ENCODE measurements at places on chromosomes 2 and 18.
A peak's percentile ranks its signal among the peaks of the same experiment; 100 is the strongest.

DNA sequence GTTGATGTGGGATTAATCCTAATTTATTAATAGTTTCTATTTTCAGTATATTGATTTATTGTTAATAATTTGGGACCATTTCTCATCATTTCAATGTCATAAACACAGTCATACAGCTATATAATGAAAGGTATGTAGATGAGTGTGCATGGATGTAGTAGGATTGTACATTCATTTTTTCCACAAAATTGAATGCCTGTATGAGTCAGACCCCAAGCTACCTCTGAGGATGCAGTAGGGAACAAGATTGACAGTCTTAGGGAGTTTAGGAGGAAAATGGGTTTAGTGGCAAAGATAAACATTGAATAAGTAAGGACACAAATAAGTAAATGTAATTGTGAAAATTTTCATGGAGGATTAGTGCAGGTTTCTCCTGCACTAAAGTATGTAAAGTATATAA lies 14.1 kb upstream of the TMEFF2 start:
- ATAC-seq, result no peak

- no peak for ATAC-seq
Observed at GRCh38 chr2:128841803-128842202, 523.1 kb upstream of the HS6ST1 start.

- ATAC-seq, result no peak
Observed at GRCh38 chr2:88179228-88179679, 9.1 kb downstream of the THNSL2 start.

DNA sequence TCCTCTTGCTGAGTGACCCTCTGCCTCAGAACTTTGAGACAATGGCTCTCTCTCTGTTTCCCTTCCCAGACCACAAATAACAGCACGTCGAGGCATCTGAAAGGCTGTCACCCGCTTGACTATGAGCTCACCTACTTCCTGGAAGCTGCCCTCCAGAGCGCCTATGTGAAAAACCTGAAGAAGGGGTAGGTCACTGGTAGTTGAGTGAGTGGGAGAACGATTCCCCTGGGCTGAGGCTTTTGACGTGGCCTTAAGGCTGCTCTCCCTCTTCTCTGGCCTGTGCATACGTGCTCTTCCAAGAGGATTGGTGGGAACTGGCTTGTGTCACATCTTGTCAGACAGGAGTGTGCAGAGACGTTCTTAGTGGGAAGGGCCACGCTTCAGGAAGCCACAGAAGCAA lies 63.1 kb upstream of the MCFD2 start:
- ATAC-seq, result no peak

GRCh38 chr2:223414646-223415045 lies 187.5 kb downstream of the SCG2 start:
- peak; percentile 91 for ATAC-seq

DNA sequence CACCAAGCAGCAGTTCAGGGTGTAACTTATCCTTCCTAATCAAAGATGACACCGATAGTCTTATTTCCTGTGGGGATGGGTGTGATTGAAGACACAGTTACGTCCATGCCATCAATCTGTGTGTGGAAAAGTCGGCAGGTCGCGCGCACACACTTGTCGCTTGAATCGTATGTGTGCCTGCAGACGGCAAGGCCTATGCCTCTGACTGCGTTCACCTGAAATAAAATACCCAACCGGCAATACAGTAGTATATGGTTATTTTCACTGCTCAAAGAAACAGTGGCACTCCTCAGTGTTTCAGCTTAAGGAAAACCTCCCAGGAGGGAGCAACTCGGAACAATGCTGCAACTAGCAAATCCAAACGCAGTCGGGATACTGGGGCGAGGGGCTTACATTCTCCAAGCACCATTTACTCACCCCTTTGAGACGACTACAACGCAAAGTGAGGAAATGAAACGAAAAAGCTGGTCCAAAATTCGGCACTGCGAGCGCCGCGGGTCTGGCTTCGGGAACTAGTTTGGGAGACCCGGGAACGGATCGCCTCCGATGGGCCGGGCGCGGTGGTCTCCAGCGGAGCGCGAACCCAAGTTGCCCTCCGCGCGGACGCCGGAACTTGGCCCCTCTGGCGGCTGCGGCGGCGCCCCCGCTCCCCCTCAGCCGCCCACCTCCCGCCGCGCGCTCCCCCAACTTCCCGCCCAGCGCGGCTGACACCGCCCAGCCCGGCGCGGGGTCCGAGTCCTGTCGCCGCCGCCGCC lies 675 bp downstream of the PRKD3 start:
- ATAC-seq, result peak; percentile 12

DNA sequence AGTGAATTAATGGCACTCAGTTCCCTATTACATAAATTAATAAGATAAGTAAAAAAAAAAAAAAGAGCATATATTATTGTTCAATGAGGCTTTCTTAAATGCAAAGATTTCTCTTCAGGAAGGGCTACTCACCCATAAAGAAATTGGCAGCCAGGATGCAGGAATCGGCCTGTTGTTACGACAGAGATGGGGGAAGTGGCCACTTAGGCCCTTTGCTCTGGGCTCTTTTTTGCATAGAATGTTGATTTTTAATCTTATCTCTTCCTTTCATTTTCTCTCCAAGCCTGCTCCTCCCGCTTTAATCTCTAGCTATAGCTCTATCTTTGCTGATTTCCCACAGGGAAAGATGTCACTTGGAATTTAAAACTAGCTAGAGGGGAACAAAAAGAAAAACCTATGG lies 391.8 kb upstream of the CRIM1 start:
- ATAC-seq, result no peak

Data from gastroesophageal sphincter (tissue), 4 donors.